ENCODE measurements at places on chromosomes 1 and 21.

GRCh38 chr1:209884665-209885117 lies 53.3 kb upstream of the SYT14 start:
- DNase-seq = peak; percentile 95

DNA sequence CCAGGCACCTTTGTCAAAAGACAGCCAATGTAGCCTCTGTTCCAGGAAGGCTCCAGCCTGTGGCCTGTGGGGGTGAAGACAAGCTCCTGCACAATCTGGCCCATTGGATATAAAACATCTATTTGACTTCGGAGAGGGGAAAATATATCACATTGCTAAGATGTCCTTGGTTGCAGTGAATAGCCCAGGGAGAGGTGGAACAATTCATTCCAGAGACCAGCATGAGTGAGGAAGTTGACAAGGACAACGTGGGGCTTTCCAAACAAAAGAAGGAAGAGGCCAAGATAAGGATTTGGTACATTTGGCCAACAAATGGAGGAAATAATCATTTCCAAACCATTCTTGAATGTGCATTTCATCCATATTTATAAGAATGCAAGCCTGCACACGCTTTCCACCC lies 187.0 kb downstream of the ETS2 start:
- no peak for DNase-seq

GRCh38 chr21:31490443-31490842 lies 146.4 kb upstream of the TIAM1 start:
- peak; percentile 22 for DNase-seq

GRCh38 chr1:189313488-189313887 lies 1164.2 kb downstream of the BRINP3 start:
- no peak for DNase-seq

DNA sequence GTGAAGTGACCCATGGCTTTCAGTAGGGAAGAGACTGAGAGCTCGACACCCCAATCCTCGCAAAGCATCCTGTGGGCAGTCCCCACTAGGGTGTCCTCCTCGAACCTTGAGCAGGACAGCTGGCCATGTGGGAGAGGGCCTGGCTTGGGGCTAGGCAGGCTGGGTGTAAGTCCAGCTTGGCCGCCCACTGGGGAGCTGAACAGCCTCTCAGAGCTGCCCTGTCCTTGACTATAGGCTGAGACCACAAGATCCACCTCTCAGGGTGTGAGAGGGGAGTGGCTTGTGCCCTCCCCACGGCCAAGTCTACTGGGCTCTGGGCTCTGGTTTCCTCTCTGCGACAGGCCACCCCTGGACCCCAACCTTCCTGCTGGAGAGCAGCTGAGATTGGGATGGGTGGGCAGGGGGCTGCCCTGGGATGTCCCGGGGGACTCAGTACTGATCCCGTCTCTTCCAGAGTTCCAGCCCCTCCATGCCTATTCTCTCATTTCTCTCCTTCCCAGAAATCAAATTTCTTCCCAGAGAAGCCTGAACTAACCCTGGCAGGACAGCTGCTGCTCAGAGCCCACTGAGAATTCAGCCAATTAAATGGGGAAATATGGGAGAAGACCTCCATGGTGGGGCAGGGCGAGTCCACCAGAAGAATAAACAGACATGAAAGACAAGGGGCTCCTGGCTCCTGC lies 282.9 kb downstream of the PTPRU start:
- DNase-seq = no peak

DNA sequence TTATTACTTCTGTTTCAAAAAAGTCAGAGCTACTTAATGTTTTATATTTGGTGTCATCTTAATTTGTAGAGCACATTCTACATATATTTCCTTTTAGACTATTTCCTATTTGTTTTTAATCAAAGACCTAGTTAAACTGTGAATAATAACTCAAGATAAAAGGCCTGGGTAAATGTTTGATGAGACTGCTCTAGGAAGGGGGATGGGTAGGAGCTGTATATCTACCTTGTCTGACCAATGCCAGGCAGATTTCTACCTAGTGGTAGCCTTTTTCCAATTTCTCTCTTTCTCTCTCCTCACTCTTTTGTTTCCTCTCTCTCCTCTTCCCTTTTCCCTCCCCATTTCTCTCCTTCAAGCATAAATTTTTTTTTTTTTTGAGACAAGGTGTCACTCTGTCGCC lies 31.9 kb upstream of the IVNS1ABP start:
- no peak for DNase-seq

GRCh38 chr21:42125571-42126544 lies 54.7 kb downstream of the UMODL1 start:
- DNase-seq = peak; percentile 30

- DNase-seq = no peak
Observed at GRCh38 chr1:200973937-200974657, 49.4 kb downstream of the KIF21B start.

DNA sequence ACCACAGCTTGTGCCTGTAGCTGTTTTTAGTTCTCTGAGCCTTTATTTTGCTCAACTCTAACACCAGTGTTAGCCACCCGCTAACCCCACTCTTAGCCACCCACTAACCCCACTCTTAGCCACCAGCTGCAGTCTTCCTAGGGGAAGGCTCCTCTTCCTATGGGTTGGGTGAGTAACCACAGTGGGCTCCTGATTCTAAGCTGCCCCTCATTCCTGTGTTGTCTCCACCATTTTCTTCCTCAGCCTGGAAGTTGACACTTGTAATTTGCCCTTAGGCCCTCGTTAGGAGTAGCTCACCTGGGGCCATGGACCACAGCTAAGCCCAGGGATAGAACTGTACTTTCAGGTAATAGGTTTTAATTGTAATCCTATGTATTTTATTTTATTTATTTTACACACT lies 782.9 kb upstream of the TPTE start:
- no peak for DNase-seq

- DNase-seq = no peak
Observed at GRCh38 chr1:202587859-202588485, 122.3 kb downstream of the SYT2 start.

DNA sequence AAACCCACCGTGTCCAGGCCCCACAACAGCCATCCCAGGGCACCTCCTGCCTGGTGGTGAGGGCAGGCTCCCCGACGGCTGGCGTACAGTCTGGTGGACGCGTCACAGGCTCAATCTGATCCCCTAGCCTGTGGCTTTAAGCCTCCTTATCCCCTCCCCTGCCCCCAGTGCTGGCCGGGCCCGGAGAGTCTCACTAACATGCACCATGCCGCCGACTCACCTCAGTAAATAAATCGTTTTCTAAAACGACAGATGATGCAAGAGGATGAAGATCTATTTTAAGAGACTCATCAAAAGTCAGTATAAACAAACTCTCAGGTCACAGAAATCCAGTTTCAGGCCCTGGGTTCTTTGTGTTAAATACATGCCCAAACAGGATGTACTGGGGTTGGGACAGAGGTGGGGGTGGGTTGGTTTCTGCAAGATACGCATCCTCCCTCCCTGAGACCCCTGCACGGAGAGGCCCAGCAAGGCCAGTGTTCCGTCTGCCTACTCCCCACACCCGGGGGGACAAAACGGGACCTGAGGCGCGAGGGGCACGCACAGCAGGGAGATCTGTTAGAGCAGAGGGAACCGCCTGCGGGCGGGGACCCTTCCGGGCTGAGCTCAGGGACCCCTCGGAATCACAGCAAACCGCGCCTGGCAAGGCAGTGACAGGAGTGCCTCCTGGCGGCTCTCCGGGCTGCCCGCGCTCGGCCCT lies 3.1 kb downstream of the PANK4 start:
- DNase-seq = no peak

DNA sequence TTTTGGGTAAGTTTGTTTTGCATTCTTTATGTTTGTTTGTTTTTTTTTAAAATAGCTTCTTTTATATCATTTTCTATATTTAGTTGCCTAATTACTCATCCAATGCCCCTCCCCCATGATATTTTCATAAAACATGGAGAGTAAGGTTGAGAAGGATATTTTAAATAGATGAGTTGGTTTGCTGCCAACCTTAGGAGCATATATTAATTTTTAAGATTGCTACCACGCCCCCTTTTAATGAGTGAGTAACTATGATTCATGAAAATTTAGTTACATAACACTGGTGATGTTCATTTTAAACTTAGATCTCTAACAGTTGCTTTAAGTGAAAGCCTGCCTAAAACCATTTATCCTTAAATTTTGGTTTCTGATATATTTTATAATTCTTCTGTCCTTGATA lies 18.7 kb downstream of the TMEM50A start:
- no peak for DNase-seq

GRCh38 chr1:3770047-3770765 lies 2.3 kb upstream of the SMIM1 start:
- DNase-seq = no peak

DNA sequence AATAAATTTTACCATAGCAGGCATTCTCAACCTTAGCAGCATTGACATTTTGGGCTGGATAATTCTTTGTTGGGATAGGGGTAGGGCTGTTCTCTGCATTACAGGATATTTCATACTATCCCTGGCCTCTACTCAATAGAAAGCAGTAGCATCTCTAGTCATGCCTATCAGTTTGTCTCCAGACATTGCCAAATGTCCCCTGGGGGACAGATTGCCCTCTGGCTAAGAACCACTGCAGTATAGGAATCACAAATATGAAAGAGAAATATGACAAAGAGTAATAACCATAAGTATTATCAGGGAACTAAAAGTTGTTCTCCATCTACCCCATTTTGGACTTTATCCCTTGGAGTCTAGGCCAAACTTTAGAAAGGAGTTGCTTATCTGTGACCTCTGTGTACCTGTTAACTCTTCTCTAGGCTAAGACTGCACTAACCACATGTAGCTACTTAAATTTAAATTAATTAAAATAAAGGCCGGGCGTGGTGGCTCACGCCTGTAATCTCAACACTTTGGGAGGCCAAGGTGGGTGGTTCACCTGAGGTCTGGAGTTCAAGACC lies 76.1 kb downstream of the AGO3 start:
- no peak for DNase-seq

- DNase-seq = no peak
Observed at GRCh38 chr1:70963374-70963773, 84.2 kb downstream of the PTGER3 start.

DNA sequence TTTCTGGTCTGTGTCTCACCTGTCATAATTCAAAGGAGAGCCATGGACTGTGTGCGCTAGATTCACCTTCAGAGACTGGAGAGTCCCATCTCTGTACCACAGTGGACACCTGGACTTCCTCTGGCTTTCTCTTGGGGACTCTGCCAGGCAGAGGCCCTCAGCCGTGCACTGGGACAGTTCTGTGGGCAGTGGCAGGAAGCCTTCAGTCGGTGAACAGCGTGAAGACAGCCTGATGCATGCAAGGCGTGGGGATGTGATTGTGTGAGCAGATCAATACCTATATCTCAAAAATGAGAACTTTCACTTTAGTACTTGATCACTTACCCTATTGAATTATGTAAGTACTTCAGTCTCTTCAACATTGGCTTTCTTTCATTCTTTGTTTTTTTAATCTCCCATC lies 245.3 kb downstream of the DISC1 start:
- DNase-seq = no peak

GRCh38 chr1:91706140-91706957 lies 179.6 kb downstream of the TGFBR3 start:
- DNase-seq = no peak

DNA sequence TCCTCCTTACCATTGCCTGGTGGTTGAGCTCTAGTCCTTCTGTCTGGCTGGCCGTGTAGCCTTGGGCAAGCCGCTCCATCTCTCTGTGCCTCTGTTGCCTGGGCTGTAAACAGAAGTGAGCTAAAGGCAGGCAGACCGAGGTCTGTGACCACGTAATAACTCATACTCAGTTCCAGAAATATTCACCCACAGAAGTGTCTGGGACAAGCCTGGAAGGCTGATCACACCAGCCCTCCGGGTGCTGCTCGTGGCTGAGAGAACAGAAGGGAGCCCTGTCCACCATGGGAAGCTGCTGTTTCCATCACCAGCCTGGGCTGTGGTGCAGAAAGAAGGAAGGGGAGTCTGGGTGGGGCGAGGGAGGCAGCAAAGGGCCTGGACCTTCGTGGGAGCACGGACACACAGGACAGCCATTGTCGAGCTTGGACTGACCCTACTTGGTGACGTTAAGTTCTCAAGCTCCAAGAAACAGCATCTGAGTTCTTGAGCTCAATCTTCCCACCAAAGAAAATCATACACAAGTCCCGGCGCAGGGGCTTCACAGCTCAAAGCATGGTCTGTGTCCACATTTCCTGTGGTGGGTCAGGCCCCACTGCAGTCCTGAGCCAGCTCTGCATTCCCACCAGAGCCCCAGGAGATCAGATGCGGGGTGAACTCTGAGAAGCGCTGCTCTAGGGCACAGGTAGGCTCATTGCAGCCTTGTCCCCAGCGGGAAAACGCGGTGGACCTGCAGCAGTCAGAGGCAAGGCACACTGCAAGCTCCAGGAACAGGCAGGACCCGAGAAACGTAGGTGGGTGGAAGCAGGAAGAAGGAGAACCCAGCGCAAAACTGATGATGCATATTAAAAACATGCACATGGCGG lies 61.8 kb downstream of the RUNX3 start:
- no peak for DNase-seq

- DNase-seq = no peak
Observed at GRCh38 chr21:43020771-43021170, 46.4 kb downstream of the PKNOX1 start.

GRCh38 chr1:230376296-230376695 lies 49.8 kb downstream of the PGBD5 start:
- no peak for DNase-seq

DNA sequence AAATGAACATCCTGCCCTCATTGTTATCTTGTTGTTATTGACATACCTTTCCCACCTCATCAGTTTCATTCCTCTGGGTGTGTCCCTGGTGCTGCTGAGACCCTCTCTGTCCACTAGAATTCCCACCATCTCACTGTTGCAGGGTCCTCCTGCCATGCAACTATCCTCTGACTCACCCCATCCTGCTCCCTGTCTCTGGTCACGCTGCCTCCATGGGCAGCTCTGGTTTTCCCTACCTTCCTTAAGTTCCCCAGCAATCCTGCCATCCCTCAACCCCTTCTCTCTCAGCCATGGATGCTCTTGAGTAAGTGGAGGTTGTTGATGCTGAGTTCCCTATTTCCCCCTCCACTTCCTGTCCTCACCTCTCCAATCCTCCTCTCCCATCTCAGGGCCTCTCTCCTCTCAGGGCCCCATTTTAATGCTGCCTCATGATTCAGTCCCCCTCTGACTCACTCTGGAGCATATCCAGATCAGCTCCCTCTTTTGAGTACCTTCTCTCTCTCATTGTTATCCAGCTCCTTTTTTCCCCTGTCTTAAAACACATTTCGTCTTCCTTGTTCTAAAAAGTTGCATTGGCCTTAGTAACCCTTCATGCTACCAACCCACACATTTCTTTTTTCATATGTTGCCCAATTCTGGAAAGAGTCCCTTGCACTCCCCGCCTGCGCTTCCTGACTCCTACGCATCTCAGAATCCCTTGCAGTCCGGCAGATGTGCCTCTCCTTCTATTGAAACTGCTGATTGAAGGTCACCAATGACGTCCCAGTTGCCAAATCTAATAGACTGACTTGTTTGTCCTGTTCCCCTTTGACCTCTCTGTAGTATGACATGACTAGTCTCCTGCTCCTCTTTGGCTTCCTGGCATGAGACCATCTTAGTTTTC lies 92.0 kb downstream of the CNIH3 start:
- DNase-seq = peak; percentile 28

- no peak for DNase-seq
Observed at GRCh38 chr21:14911351-14911750, 153.4 kb downstream of the NRIP1 start.

- DNase-seq = peak; percentile 50
Observed at GRCh38 chr1:93980320-93981273, 71.4 kb upstream of the GCLM start.

- DNase-seq = no peak
Observed at GRCh38 chr1:10631811-10632593, 157.3 kb downstream of the PEX14 start.

All from A673 (cell line).